M059J (cell line): ENCODE measurements at places on chromosomes 3 and 15. TPM values are rescaled to one million over a fixed set of nuclear protein-coding genes. Genes with fewer than 3 reads are reported as not detected.

DNA sequence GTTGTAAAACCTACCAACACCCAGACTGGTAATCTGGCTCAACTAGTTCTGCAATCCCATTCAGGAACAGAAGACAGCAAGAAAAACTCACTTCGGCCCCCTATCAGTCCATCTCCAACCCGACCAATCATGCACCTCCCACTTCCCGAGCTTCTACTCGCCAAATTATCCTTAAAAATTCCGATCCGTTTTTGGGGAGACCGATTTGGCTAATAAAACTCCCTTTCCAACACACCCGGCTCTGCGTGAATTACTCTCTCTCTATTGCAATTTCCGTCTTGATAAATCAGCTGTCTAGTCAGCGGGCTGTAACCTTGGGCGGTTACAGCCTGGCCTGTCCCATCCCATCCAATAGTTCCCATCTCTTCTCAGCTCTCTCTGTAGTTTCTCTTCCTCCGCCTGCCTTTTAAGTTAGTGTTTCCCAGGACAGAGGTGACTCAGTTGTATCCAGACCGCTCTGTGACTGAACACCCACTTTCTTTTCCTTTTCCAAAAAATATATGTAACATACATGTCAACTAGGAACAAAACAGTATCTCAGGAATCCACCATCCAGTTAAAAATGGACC, 780 bp upstream of the ACAD9 start:
- peak; percentile 78 for DNase-seq

GRCh38 chr3:20552605-20553275, 366.7 kb upstream of the SGO1 start:
- DNase-seq, result no peak

The GP9 gene
- not detected in 2 replicates for total RNA-seq

DNA sequence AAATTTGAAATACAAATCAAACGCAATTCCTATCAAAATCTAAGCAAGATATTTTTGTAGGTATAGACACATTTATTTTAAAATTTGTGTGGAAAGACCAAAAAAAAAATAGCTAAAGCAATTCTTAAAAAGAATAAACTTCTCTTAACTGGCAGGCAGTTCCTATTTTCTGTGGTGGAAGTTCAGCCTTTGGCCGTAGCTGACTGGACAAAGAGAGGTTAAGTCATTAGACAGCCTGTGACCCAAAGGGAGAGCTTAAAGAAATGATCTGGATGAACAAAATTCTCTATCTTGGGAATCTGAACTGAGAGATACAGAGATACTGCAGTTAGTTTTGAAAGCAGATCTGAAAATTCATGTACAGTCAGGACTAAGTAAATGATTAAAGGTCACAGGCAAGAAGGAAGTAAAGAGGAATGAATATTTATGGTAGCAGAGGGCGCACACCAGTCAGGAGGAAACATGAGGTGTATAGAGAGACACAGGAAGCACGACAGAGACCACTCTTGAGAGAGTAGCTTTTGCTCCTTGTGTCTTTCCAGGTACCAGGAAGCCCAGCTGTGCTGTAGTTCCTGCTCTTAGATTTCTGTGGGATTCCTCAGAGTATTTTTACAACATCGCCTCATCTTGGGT, 57.5 kb downstream of the TPRG1 start:
- no peak for DNase-seq

DNA sequence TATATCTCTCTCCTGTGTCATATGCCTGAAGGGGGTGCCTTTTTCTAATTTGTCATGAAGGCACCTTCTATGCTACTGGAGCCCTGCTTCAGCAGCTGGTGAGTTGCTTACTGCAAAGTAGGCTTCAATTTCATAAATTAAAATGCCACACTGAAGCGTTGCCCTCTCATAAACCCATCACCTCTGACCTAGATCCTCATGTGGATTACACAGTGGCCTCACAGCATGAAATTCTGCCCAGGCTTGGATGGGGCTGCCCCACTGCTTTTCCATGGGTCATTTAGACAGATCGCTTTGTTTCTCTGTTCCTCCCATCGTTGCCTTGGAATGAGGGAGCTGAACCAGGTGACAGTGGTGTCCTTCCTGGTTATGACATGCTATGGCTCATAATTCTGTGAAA, 131.2 kb downstream of the RPL22L1 start:
- peak; percentile 74 for DNase-seq

The MYZAP gene
- 7.9 and 8.2 TPM in 2 replicates for total RNA-seq

- no peak for DNase-seq
These were observed 255.8 kb downstream of the MFSD1 start for GRCh38 chr3:159057621-159058020.

The PLD1 gene
- 7.6 and 7.8 TPM in 2 replicates for total RNA-seq

The ACSBG1 gene
- total RNA-seq, result not detected in 2 replicates

- no peak for DNase-seq
These were observed 1001.9 kb downstream of the ROBO1 start for GRCh38 chr3:78765671-78766485.

- DNase-seq, result no peak
These were observed 10.8 kb downstream of the WDR5B start for GRCh38 chr3:122405015-122405414.

DNA sequence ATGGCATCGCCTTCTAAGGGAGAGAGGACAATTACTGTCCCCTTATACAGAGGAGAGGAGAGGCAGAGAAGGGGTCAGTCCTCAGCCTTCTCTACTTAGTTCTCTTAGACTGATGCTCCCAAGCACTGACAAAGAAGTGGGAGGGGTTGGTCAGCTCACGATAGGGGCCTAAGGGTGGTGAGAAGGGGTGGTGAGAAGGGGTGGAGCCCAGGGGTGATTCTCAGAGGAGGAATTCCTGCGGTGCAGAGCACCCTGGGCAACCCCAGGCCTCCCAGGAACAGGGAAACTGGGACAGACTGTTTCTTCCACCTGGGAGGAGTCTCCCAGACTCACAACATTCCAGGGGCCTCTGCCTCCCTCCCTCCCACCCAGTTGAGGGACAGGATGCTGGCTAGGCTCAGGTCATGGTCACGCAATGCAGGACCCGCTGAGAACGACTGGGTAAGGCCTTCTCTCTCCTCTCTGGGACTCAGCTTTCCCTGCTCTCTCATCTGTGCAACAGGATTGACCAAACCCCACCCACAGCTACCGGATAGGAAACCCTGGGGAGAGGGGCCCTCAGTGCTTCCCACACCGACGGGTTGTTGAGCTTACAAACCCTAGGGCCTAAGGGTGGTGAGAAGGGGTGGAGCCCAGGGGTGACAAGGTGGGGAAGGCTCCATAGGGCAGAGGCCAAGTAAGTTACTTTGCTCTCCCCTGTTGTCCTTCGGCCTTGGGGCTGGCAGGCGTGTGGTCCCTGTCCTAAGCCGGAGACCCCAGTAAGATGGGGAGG, 1.5 kb downstream of the TPRA1 start:
- DNase-seq, result peak; percentile 58

The CLDN1 gene
- 1.5 and 1.8 TPM in 2 replicates for total RNA-seq

The PRSS50 gene
- total RNA-seq, result not detected in 2 replicates

DNA sequence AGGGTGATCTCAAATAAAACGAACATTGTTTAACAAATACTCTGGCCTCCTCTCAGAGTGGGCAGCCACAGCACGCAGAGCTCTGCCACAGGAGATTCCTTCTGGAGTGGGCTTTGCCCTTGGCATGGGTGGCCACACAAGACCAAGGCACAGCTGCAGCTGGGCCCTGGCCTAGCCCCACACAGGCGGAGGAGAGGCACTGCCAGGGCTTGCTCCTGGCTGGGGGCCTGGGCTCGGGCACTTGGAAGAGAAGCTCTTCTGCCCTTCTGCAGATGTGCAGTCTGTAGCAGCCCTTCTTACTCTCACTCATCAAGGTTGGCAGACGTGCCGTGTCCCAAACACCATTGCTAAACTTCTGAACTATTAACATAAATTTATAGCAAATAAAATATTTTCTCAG, 67.2 kb downstream of the CRTC3 start:
- no peak for DNase-seq

GRCh38 chr15:59020322-59020721, 32.9 kb downstream of the RNF111 start:
- DNase-seq, result peak; percentile 9

The SPATA12 gene
- total RNA-seq, result 0.07 TPM in 1 of 2 replicates, not detected in the other

The DNAJC19 gene
- total RNA-seq, result 25.3 and 36.5 TPM in 2 replicates

GRCh38 chr3:5321666-5322340, 134.3 kb downstream of the EDEM1 start:
- DNase-seq, result no peak

- DNase-seq, result no peak
These were observed 194.3 kb upstream of the MANF start for GRCh38 chr3:51190827-51191226.

DNA sequence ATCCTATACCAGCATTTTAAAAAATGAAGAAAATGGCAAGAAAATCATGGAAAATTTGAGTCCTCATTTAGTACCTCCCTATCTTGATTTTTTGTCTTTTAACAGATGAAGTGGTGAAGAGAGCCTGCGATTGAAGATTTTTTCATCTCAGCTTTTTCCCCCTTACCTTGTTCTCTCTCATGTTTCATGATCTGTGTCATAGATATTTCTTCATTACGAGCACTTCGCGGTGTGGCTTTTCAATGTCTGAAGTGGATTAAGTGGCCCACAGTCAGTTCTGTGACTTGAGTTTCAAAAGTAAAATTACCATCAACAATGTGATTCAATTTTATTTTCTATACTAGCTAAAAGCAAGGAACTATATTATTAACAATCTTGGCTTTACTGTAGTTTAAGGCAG, 147.2 kb downstream of the FNDC3B start:
- DNase-seq, result no peak

The RAD51 gene
- total RNA-seq, result 7.7 and 10.5 TPM in 2 replicates

DNA sequence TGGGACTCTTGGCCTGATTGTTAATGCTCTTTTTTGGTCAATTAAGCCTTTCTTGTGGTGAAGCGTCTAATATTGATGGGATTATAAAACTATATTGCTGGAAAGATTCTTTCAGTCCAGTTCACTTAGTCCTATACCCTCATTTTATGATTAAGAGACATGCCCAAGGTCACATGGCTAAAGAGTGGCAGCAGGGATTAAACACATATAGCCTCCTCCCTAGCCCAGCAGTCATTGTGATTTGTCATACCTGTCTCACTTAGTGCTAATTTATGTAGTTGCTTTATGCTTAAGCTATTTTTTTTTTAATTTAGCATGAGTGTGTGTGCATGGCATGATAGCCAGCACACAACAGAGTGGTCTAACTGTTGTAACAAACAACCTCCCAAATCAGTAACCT, 9.5 kb downstream of the PARP14 start:
- DNase-seq, result peak; percentile 31

DNA sequence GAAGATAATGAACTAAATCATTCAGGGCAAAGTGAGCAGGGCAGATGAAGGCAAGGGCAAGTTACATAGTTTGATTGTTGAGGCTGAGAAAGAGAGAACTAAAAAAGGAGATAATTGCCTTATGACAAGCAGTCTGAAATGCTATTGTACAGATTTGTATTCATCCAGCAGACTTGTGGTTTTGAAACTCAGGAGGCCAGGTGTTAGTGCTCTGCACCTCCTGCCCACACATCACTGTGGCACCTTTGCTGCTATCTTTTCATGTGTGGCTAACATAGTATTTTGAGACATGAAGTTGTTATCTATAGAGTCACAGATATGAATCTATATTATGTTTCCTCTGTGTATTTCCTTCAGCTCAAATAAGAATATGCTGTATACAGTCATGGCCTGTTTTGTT, 24.3 kb upstream of the SUCLG2 start:
- no peak for DNase-seq

DNA sequence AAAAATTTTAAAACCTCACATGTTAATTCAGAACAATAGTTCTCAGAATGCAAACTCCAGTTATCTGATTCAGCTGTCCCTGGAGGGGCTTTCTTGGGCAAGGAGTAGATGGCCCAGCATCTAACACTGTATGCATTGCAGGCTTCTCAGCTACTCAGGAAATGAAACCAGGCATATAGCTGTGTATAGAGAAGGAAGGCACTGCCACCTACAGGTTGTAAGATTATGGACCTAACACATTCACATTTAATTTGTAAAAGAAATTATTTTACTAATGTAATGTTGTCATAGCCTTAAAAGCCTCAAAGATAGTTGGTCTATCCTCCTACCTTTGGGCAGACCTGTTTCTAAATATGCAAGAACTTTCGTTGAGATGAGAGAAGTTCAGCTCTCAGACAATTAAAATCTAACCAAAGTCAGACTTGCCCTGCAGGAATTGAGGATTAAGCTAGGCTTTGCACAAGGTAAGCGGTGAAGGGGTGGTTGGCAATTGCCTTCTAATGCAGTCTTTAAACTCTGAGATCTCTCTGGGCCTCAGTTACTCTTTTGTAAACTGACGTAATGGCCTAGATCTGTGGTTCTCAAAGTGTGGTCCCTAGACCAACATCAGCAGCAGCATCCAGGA, 132.8 kb upstream of the SLC24A5 start:
- peak; percentile 58 for DNase-seq

The TNNC1 gene
- not detected in 2 replicates for total RNA-seq

The CCR1 gene
- total RNA-seq, result 5.6 and 7.3 TPM in 2 replicates

The BRPF1 gene
- 10.1 and 14.0 TPM in 2 replicates for total RNA-seq

GRCh38 chr15:21269121-21269520, 171.2 kb downstream of the POTEB3 start:
- no peak for DNase-seq

- no peak for DNase-seq
These were observed 23.7 kb downstream of the STAG1 start for GRCh38 chr3:136728473-136728872.

The OXTR gene
- 47.6 and 68.4 TPM in 2 replicates for total RNA-seq

The SLC24A5 gene
- not detected in 2 replicates for total RNA-seq

The ZNF660 gene
- 0.64 and 1.7 TPM in 2 replicates for total RNA-seq

The ADAMTSL3 gene
- not detected in 2 replicates for total RNA-seq

DNA sequence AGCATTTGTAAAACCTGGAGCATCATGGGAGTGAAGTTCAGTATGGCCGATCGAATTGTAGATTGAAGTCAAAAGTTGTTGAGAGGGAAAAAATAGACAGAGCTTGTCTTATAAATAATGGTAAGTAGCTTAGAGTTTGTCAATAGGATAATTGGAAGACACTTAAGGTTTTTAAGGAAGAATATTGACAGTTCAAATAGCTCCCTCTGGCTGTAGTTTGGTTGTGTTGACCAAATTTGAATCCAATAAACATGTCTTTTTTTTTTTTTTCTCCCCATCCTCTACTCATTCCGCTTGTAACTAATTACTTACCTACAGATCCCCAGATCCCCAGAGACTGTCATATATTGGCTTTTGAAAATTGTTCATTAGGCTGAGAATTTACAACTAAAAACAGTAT, 677.0 kb downstream of the AGBL1 start:
- DNase-seq, result no peak

The ATP13A4 gene
- total RNA-seq, result 0.10 TPM in 1 of 2 replicates, not detected in the other

DNA sequence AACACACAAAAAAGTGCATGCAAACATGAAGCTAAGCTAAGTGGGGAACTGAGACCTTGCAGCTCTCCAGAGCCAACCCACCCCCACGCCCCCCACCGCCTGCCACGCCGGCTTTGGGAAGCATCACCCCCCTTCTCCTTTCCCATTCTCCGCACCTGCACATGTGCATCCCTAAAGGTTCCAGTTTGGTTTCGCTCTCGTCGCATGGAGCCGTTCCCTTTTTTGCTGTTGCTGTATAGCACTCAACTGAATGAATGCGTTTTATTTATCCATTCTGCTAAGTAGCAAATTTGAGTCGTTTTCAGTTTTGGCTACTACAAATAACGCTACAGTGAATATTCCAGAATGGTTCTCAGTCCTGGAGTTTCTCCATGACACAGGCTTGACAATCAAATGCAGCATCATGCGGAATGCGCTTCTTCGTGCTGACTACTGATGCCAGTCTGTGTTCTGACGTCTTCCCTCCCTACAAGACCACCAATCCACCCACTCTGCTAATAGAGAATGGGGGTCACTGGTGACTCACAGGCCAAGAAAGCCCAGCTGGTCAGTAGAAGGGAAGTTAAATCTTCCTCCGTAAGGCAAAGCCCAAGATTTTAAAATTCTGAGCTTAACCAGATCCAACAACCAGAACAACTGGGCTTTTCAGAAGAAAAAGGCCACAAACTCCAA, 115.3 kb downstream of the XXYLT1 start:
- DNase-seq, result no peak

GRCh38 chr15:34717729-34718128, 37.1 kb downstream of the GJD2 start:
- no peak for DNase-seq
